ENCODE measurements at places on chromosomes 6 and 20.

DNA sequence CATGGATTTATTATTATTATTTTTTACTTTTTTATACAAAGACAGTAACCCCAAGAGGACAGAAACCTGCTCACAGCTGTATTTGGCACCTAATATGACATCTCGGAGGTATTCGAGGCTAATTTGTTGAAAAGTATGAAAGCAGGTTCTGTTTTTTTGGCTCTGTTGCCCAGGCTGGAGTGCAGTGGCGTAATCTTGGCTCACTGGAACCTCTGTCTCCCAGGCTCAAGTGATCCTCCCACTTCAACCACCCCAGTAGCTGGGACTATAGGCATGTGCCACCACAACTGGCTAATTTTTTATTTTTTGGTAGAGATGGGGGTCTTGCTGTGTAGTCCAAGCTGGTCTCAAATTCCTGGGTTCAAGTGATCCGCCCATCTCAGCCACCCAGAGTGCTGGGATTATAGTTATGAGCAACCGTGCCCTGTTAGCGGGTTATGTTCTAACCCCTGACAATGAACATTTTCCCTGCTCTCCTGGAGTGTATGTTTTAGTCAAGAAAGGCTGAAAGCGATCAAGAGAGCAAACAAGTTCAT lies 53.7 kb upstream of the ZNF217 start:
- DNase-seq = no peak

GRCh38 chr20:63736893-63737694 lies 630 bp downstream of the LIME1 start:
- DNase-seq = peak; percentile 59

DNA sequence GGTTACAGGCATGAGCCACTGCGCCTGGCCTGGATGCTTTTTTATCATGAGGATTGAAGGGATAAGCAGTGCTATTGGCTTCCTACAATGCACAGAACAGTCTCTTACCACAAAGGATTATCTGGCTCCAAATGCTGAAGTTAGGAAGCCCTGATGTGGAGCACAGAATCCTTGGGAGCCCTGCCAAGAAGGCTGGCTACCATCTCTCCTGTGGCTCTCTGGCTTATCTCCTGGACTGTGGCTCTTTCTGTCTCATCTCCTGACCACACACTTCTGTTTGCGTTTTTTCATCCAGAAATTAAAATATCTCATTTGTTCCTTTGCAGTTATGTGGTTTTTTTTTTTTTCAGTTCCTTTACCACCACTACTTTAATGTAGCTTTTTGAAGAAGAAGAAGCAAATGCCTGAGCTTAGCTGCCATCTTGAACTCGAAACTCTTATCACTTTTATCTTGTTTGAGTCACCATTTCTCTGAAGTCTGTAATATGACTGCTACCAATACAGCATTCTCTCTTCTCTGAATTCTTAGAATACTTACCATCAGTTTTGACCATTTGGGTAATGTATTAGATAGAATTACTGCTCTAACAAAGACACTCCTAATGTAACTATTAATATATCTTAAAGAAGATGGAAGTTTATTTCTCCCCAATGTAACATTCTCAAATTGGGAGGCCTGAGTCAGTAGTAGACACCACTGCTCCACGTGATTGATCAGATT lies 1044.7 kb downstream of the KIF16B start:
- DNase-seq = no peak

DNA sequence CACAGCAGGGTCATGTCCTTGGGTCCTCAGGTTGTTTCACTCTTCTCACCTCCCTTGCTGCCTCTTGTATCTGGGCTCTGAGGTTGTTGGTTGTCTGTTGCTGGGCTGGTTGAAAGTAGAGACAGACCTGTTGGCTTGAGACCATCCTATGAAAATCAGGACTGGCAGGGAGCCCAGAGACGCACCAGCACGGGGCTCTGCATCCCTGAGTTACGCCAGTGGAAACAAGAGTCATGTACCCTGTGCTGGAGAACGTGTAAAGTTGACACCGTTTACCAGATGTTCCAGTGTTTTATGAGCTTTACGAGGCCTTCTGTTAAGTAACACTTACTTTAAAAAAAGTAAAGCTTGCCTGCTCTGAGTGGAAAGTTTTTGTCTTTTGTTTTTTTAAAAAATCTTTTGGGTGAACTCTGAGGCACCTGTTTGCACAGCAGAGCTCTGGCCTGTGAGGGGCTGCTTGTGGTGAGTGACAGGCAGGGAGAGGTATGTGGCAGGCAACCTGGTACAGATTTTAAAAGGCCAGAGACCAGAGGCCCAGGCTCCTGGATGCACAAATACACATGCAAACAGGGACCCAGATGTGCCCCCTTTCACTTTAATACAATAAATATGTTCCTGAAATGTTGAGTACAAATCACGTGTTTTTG lies 260.0 kb upstream of the SUPT3H start:
- DNase-seq = no peak

DNA sequence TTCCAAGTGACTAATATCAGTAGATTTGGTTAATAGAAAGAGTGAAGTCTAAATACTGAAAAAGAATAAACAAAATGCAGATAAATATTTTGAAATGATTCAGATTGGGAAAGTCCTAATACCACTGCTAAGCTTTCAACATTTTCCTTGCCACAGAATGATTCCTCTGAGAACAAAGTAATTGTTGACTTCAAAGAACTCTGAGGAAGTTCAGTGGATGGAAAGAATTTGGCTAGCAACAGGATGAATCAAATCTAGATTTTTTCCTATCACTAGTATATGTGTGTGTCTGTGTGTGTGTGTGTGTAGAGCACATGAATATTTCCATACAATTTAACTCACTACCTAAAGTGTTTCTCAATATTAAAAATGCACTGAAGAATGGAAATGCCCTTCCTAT lies 107.9 kb upstream of the PREP start:
- DNase-seq = no peak

GRCh38 chr6:127791779-127792528 lies 108.9 kb downstream of the THEMIS start:
- DNase-seq = no peak

DNA sequence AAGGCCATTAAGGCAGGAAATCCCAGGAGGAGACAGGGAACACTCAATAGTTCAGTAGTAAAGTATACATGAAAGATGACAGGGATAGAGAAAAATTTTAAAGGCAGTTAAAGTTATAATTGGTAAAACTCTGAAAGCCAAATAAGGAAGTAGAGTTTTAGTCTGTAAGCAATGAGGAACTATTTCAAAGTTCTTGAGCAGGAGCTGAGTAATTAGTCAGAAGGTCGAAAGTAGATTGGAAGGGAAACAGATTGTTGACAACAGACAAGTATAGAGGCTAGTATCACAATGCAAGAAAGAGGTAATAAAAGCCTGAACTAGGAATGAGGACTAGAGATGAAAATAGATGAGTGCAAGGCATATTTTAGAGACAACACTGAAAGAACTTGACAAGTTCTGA lies 150.3 kb downstream of the CDK19 start:
- DNase-seq = no peak

DNA sequence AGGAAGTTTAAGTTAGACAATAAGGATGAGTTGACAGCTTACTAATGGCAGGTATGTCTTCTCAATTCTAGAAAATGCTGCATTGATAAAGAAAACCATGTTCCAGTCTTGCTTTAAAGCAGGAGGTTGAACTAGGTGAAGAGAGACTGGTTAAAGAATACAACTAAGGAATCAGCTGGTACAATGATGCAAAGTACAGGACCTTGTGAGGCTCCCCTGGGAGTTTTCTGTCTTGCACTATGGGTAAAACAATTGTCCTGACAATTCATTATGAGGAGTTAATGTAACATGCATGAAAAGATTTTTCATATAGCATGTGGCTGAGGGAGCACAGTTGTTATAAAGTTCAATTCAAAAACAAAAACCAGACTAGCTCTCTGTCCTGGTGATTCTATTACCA lies 157.2 kb downstream of the BMP2 start:
- no peak for DNase-seq

- no peak for DNase-seq
Observed at GRCh38 chr20:38032585-38033329, 499 bp downstream of the TTI1 start.

- no peak for DNase-seq
Observed at GRCh38 chr6:125222531-125223455, 69.2 kb downstream of the TPD52L1 start.

GRCh38 chr6:63714091-63714490 lies 78.5 kb downstream of the PHF3 start:
- DNase-seq = no peak

GRCh38 chr20:39268981-39269461 lies 306.9 kb downstream of the DHX35 start:
- peak; percentile 3 for DNase-seq

DNA sequence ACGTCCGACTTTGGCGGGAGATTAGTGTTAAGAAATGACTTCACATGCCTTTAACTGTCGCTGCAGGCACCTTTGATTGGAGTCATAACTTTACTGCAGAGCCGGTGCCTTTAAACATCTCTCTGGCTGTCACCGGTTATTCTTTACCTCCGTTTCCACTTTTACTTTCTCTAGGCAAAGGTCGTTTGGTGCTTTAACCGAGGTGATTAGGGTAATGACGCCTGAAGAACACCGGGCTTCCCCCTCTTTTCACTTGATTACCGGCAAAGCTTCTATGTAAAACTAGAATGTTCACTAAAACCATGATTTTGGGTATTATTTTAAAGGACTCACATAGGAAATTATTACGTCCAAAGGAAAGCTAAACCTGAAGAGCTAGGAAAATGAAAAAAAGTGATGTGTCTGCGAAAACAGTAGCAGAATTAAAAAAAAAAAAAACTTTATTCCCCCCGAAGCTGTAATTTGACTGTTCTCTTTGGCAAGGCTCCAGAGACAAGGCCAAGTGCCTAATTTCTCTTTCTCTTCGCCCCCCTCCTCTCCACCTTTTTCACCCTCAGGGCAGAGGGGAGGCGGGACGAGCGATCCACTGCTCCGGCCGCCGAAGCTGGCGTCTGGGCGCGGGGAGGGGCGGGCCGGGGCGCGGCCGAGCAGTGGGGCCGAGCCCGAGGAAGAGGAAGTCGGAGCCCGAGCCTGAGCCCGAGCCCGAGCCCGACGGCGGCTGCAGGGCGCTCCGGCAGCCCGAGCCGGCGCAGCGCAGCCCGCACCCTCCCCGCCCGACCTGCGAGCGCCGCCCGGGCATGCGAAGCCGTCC lies at the start of gene PLEKHG1:
Gene PLEKHG1 (plus strand): TSS at position 687 of the 811 bp plus-strand sequence. CDS start 133,797 bp downstream, outside the sequence.
- peak; percentile 41 for DNase-seq

DNA sequence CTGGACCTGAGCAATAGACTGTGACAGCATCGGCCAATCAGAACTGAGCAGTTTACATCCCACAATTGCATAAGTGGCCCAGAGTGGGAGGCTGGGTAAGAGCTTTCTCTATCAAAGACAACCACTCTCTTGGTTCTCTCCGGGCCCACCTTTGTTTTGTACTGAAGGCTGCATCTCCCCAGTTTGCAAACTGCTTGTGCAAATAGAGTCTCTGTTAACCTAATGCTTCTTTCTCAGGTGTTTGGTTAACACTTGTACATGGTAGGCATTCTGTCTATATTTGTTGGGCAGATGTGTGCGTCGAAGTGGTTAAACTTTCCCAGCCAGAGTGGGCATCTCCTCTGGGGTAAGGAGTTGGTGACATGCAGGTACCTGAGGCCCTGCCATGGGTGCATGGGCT lies 177.1 kb downstream of the CDH26 start:
- no peak for DNase-seq

DNA sequence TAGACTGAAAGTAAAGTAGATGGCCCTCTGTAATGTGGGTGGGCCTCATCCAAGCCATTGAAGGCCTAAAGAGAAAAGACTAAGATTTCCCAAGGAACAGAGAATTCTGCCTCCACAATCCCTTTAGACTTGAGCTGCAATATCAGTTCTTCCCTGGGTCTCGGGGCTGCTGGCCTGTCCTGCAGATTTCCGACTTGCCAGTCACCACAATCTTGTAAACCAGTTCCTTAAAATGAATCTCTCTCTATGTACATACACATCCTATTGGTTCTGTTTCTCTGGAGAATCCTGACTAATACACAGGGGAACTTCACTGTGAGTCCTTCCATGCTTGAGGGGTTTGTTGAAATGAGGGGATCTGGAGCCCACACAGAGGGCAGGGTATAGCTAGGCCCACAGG lies 12.9 kb downstream of the CCDC170 start:
- no peak for DNase-seq

GRCh38 chr20:38426006-38426897 lies 8.9 kb downstream of the SNHG17 start:
- no peak for DNase-seq

DNA sequence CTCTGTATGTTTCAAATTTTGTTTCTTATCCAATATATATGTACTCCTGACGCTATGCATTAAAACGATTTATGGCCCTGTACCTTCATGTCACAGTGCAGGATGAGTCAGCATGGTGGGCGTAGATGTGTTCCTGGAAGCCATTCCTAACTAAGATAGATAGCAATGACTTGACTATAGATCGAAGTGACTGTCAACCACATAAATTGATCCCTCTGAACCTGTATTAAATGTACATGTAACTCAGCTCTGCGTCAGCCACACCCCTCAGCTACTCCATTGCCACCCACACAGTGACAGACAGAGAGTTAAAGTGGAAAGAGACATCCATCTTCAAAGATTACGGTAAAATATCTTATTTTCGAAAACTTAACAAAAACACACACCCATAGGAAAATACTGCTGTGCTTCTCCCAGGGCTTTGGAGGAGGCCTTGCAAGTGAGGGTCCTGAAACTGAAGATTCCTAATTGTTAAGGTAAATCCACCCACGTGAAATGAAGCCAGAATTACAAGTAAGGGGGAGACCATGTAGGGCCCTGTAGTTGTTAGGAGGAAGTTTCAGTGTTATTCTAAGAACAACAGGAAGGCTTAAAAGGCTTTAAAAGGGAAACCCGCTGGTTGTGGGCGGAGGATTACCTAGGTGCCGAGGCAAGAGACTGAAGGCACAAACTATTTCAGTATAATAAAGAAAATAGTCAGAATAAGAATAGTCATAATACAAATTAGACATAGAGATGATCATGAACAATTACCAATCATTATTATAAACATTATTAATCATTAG lies 10.3 kb upstream of the RAD21L1 start:
- no peak for DNase-seq

- DNase-seq = no peak
Observed at GRCh38 chr20:14667226-14667625, 329.8 kb upstream of the FLRT3 start.

DNA sequence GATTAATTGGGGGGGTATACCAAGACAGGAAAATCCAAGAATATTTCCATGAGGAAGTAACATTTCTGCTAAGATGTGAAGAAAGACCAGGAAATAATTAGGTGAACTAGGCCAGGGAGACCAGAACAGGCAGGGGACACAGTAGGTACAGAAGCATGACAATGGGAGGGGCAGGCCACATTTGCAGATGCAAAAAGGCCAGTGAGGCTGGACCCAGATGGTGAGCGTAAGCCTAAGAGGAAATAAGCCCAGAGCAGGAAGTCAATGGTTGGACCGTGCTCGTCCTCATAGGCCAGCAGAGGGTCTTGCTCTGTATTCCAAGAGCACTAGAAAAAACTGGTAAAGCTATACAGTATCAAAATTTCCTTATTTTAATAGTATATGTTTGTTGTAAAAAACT lies 9.4 kb downstream of the CEP162 start:
- DNase-seq = no peak

Measured in activated CD4-positive, alpha-beta T cell treated with anti-CD3 and anti-CD28 coated beads, Interleukin-2, amount 50 U/mL, for 1 hour (primary cell).